CD4-positive, alpha-beta T cell treated with Interleukin-1 beta for 1 hour (primary cell): ENCODE measurements at places on chromosomes 6 and 20.

GRCh38 chr6:134020071-134020470 is 32.4 kb downstream of the SLC2A12 start:
- no peak for DNase-seq

GRCh38 chr6:126064257-126064747 is 78.0 kb downstream of the TRMT11 start:
- DNase-seq: no peak

DNA sequence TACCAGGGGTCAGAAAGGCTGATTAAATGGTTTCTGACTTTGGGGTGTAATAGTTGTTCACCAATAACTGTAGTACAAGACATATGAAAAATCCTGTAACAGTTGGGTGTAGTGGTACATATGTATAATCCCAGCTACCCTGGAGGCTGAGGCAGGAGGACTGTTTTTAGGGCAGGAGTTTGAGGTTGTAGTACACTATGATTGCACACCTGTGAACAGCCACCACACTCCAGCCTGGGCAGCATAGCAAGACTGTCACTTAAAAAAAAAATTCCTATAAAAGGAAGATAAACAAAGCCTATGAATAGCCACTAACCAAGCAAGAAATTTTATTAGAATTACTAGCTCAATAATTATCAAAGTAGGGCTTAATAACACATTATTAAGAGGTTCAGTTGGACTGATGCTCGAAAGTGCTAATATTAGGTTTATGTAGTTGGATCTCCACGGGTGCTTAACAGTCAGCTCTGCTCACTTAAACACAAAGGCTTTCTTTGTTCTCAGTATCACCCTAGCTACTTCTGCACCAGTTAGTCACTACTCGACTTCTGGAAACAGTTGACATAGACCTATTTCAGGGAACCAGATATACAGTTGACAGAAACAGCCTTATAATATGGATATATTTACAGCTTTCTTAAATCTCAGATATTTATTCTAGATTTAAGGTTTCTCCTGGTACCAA is 113.0 kb downstream of the MTFR2 start:
- DNase-seq: no peak

DNA sequence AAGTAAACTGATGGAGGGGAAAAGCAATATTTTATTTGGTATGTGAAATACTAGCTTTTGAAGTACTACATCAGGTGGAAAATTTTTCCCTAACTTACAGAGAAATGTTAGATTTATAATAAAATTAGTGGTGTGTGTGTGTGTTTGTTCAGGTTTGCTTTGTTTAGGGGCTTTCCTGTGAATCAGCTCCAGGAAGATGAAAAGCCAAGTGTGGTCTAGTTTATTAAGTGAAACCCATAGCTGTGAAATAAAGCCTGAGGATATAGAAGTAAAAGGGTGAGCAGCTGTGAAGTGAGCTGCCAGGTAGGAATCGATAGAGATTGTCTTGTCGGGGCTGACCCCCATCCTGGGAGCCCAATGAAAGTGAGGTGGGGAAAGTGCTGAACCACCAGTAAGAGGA is 347.6 kb upstream of the IMPG1 start:
- no peak for DNase-seq

DNA sequence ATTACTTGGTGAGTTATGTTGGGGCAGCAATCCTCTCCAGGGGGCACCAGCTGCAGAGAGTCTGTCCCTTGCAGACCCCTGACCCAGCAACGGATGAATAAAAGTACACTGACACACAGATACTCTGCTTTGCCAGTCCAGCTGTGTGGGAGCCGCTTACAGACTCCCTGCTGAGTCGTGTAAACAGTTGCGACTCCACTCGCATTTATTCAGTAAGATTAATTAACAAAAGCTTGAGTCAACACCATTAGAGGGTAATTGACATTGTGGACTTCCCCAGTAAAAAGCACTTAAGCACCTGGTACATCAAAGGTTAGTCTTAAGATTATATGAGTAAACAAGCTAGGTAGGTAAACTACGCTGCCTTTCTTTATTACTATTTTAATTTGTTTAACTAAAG is 92.0 kb upstream of the TMEM181 start:
- DNase-seq: no peak

GRCh38 chr6:14478381-14479225 is 361.0 kb downstream of the CD83 start:
- DNase-seq: no peak

GRCh38 chr6:97963193-97963592 is 680.2 kb upstream of the MMS22L start:
- DNase-seq: no peak

DNA sequence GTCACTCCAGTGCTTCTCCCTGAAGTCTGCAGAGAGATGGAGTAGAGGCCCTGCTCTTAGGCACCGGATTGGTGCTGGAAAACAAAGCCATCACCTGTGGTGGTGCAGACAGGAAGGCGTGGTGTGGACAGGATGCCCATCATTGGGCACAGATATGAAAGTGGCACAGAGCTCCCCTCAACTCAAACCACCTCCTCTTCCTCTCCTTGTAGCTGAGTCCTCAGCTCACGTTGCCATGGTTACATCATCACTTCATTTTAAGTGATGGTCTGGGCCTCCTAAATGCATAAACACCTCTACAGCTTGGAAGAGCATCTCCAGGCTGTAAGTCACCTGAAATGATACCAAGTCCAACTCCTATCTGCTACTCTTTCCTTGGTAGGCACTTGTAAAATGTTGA is 8.0 kb upstream of the RTF2 start:
- peak; percentile 81 for DNase-seq

DNA sequence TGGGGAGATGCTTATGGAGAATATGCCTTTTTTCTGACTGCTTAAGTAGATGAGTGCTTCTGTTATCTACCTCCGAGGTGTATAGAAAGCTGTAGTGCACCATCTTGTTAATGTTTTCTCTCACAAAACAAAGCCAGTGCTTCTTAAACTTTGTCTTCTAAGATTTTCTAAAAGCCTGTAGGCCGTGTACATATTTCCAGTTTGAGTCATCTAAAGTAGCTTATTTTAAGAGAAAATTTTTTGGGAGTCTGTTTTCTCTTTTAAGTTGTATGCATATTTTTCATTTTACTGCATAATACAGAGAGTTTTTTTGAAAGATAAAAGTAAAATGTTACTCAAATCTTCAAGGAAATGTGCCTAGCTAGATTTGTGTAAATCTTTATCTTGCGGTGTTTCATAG is 151.7 kb downstream of the GRIK2 start:
- DNase-seq: no peak
